ENCODE measurements at places on chromosomes 3 and 15.

DNA sequence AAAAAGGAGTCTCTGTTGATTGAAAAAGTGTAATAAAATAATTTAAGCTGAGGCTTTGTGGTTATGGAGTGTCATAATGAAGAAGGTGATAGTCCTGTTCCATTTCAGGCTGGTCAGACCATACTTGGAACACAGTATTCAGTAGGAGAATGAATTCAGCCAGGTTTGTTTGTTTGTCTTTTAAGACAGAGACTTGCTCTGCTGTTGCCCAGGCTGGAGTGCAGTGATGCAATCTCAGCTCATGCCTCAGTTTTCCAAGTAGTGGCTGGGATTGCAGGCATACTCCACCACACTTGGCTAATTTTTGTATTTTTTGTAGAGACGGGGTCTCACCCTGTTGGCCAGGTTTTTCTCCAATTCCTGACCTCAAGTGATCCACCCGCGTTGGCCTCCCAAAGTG lies 33.5 kb downstream of the IQGAP1 start:
- no peak for DNase-seq

- no peak for DNase-seq
Observed at GRCh38 chr15:74651242-74651741, 35.7 kb downstream of the CLK3 start.

- DNase-seq = no peak
Observed at GRCh38 chr3:153634683-153635082, 472.7 kb downstream of the RAP2B start.

DNA sequence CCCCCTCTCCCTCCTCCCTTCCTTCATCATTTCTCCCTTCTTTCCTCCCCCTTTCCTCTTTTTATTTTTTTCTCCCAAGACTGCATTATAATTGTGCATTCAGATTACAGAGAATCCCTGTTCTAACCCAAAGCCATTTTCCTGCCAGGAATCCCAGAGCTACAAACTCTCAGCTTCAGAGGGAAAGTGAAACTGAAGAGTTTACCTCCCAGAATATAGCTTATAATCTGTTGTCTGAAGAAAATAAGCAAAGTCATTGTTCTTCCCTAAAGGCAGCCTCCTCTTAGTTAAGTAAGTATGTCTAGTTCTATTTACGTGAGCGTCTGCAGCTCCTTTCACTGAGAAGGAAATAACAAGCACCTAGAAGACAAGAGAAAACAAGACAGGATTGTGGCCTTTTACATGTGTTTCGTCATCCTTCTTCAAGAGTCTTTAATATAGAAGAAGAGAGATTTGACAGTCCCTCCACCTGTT lies 97.2 kb downstream of the CHST2 start:
- DNase-seq = no peak

- no peak for DNase-seq
Observed at GRCh38 chr3:14866627-14867026, 47.9 kb downstream of the FGD5 start.

DNA sequence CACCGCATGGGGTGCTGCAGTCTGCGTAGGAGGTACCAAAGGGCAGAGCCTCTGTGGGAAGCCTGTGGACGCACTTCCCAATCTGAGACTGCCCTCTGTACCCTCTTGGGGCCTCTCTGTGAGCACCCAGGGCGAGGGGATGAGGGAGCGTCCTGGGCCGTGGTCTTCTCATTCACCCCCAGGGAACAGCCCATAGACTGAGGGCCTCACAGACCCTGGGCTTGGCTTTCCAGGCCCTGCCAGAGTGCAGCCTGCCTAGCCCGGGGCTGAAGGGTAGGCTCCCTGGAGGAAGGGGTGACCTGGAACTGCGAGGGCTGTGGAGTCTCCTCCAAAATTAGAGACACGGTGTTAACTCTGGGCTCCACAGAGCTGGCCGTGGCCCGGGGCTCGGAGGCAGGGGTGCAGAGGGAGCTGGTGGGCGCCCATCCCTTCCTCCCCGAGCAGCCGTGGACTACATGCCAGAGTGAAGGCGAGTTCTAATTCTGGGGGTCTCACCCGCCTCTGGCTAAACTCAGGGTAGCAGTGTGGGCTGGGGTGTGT lies 468 bp upstream of the SPTBN5 start:
- peak; percentile 9 for DNase-seq

- DNase-seq = peak; percentile 81
Observed at GRCh38 chr3:69200384-69201068, 78.1 kb upstream of the LMOD3 start.

DNA sequence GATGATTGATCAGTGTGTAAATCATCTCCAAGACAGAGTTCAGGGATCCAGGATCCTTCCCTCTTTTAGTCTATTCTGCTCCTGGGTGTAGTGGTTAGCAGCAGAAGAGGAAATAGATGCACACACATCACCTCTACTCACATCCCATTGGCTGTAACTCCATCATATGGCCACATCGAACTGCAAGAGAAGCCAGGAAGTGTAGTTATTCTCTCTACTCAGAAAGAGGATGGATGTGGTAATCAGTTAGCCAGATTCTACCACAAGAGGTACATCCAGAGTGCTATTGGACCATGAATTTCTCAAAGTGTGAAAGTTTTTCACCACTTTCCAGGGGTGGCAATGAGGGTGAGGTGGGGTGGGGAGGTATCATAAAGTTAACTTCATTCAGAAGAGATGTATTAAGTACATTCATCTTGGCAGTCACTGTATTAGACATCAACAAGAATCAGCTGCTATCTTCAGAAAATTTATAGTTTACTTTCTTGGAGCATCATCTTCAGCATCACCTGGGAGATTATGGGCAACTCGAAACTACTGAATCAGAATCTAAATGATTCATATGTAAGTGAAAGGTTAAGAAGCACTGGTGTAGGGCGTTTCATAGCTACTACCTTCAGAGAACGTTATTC lies 60.6 kb upstream of the GAP43 start:
- DNase-seq = no peak

- DNase-seq = no peak
Observed at GRCh38 chr3:13440204-13440817, 20.2 kb upstream of the NUP210 start.

DNA sequence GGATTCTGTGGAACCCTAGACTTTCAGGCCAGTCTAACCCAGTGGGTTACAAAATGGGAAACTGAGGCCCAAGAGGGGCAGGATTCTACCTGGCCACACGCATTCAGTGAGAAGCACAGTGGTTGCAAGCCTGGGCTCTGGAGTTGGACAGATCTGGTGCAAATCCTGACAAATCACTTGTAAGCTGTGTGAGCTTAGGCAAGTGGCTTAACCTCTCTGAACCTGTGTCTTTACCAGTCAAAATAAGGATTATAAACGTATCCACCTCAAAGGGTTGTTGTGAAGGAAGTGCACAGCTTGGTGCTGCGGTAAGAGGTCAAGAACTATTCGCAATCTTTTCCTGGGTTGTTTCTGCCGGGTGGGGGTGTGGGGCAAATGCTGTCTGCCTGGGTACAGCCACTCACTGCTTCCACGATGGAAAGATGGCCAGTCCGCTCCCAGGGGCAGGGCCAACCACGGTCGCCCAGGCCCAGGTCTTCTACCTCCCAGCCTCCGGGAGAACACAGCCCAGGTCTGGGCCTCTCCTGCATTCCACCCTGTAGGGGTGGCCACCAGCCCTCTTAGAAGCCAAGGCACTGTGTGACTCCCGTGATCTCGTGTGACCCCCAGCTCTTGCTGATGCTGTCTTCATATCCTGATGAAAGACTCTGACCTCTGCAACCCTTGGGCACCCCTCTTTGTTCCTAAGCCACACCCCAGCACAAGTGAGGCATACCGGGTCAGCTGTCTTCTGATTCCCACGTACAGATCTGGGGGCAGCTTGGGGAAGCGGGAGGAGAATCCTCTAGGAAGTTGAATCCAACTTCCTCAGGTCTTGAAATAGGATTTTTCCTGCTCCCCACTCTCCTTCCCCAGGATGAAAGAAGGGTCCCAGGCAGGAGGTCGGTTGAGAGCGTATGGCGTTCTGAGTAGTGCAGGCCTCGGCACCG lies 1.5 kb downstream of the CHRNA3 start:
- DNase-seq = no peak

DNA sequence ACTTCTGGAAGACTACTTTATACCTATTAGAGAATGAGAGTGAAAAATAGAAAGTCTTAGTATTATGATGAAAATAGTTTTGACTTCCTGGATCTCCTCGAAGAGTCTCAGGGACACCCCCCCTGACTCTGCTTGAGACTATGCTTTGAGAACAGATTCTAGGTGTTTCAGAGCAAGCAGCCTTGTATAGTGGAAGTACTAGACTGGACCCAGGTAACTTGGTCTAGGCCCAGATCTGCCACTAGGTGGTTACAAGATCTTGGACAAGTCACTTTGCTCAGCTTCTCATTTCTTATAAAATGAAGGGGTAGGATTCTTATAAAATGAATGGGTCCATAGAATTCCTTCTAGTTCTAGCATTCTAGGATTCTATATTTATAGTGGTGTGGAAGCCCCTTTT lies 9.1 kb downstream of the ABHD5 start:
- DNase-seq = no peak

DNA sequence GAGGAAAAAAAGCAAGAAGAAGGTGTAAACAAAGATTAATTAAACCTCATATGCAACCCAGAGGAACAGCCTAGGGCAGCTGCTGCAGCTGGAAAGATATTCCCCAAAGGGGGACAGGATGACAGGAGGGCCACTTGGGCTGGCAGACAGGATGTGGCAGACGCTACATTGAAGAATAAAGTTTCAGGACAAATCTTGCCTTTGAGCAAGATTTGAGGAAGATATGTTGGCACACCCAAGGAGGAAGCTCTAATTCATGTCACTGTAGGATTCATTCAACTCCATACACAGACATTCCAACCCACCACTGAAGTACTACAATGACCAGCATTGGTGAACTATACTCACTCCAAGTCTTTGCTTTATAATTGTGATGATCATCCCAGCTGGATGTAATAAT lies 504.0 kb downstream of the SHQ1 start:
- no peak for DNase-seq

- no peak for DNase-seq
Observed at GRCh38 chr3:37147666-37148065, 26.7 kb downstream of the LRRFIP2 start.

GRCh38 chr3:27290760-27291159 lies 78.4 kb downstream of the NEK10 start:
- DNase-seq = no peak

- no peak for DNase-seq
Observed at GRCh38 chr3:132805071-132805470, 82.9 kb upstream of the NPHP3 start.

DNA sequence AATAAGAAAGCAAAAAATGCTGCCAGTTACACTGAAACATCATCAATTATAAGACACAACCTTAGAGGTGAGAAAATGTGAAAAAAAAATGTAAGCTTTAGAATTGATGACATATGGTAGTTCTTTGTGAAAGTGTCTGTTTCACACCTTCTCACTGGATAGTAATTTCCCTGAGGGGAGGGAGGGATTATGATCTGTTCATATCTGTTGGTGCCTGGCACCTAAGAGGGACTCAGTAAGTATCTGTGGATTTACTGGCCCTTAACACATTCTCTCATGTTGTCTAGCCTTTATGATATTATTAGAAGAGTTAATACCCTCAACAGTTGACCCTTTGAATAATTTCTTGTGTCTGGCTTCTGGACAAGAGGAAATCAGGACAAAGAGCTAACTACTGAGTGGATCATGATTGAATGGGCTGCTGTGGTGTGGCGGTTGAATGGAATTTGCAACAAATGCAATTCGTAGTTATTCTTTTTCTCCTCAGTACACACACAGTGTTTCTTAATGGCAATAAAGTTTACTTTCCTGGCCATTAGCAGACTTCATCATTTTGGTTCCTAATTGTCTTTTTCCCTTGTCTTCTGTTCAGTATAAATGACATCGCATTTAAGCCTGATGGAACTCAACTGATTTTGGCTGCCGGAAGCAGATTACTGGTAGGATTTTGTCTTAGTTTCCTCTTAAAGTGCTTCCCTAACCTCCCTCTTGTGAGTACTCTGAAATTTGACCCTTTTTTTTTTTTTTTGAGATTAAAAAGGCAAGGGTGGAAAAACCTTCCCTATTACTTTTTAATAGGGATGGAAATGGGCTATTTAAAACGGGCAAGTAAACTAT lies 9.5 kb downstream of the IFT122 start:
- no peak for DNase-seq

- no peak for DNase-seq
Observed at GRCh38 chr15:84750583-84751092, 2.2 kb downstream of the ZNF592 start.

DNA sequence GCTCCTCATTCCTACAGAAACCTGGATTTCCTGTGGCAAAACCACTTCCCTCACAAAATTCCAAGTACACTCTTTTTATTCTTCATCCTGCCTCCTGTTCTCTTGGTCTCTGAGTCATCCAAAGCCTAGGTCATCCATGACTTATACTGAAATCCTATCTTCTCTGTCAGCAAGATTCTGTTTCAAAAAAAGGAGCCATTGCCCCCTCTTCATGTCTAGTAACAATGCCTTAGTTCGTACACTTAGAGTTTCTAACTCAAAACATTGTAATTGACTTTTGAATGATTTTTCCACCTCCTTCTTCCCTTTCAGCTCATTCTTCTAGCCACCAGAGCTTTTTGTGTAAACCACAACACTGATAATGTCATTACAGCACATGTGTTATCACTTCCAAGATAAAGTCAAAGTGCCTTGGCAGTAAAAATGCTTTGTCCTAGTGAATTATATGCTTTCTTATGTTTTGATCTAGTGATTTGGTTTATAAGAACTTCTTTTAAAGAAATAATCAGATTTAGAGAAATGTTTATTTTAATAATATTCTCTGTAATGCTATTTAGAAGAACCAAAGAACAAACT lies 256.5 kb upstream of the NECTIN3 start:
- DNase-seq = no peak

DNA sequence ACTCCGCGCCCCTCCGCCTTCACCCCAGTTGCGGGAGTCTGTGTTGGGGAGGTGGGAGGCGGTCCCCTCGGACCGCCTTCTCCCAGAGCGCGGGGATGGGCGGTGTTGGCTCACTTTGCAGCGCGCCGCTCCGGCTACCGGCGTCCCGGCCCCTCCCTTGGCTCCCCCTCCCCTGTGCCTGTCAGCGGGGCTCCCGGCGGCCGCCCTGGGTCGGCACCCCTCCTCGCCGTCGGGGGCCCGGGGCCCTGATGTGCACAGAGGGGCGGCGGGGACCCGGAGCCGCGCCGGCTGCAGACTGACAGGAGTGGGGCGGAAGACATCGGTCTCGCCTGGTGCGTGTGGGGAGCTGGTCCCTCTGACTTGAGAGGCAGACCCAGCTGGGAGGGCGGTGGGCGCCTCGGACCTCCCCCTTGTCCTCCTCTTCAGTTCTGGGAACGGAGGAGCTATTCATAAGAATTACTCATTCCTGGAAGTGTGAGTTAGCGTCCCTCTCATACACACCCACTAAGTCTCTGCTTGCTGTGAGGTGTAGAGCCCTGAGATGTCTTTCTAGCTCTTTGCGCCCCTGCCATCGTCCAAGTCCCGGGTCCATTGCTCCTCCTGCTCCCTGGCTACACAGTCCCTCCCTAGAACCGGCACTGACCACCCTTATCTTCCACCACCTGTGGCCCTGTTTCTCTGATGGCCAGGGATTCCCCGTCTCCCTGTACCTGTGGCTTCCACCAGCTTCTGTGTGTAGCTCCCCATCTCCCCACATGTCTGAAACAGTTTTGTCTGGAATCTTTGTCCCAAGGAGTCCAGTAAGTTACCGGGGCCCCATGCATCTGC lies 42.3 kb upstream of the ROPN1 start:
- no peak for DNase-seq

All from SW480 (cell line).